ENCODE measurements at places on chromosomes 7 and 10.

GRCh38 chr7:159200421-159200820 is 55.8 kb upstream of the VIPR2 start:
- DNase-seq = no peak

- no peak for DNase-seq
These were observed 58.9 kb upstream of the ADO start for GRCh38 chr10:62745581-62745980.

- no peak for DNase-seq
These were observed 40.9 kb downstream of the DLD start for GRCh38 chr7:107931740-107932515.

GRCh38 chr7:38685851-38686250 is 54.7 kb upstream of the AMPH start:
- no peak for DNase-seq

DNA sequence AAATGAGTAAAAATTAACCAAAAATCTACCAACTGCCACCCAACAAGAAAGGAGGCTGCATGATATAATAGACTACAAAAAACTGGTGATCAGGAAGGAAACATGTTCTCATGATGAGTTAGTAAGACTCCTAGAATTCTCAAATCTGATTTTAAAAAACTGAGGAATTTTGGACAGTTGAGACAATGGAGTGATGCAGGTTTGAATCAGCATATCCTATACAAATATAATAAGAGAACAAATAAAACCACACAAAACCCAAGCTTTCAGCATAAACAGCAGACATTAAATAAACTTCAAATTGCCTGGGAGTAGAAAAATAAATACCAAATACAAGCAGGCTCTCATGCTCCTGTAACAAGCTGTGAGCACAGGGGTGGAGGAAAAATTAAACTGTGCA is 57.8 kb downstream of the SLC25A40 start:
- DNase-seq = no peak

GRCh38 chr7:43528576-43529354 is 54.1 kb upstream of the STK17A start:
- no peak for DNase-seq

- DNase-seq = no peak
These were observed 90.3 kb upstream of the DLX6 start for GRCh38 chr7:96915029-96915428.

DNA sequence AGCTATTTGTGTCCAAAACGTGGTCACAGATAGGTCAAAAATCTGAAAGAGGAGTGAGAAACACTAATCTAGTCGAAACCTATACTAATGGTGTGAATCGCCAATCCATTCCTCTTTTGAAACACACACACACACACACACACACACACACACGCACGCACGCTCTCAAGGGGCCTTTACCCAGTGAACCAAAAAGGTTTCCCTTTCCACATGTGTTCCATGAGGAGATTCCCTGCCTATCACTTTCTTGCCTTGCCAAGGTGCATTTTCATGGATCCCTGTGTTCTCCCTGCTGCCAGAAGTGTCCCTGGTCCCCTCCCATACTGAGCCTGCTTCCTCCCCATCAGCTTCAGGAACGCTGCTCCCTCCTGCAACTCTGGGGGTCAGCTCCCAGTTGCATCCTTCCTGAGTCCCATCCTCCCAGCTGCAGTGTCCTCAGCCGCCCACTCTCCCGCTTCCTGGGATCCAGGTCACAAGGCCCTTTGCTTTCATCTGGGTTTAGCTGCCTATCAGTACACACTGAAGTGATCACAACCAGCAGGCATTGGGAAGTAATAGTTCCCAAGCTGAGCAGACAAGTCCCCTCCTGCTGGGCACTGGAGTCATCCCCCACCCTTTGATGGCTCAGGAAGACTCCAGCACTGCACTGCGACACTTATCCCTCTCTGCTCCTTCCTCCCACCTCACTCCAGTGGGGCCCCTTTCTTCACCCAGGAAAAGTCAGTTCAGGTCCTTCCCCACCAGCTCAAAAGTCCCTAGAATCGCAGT is 49.2 kb upstream of the KCNMA1 start:
- no peak for DNase-seq

DNA sequence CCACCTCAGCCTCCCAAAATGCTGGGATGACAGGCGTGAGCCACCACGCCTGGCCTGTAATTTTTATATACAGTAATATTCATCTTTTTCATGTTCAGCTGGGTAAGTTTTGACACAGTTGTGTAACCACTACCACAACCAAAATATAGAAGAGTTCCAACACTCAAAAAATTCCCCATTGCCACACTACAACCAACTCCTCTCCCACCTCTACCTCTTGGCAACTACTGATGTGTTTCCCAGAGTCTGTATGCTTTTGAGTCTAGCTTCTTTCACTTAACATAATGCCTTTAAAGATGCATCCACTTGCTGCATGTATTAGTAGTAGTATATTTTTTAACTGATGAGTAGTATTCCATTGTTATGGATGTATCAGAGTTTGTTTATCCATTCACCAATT is 90.7 kb downstream of the SRPK2 start:
- DNase-seq = peak; percentile 30

DNA sequence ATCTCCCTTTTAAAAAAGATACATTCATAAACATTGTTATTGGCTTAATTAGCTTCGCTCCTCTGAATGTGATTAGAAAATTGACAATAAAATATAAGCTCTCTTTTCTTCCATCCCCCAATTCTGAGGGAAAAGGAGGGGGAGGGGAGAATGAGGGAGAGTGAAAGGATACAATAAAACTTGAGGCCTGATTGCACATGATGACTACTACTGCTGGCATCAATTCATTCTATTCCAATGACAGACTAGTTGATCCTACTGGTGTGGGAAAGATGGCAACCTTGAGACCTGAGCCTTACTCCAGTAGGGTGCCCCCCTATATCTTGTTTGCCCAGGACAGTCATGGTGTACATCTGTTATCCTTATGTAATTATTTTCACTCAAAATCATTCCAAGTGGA is 4.5 kb upstream of the IQUB start:
- no peak for DNase-seq

GRCh38 chr7:11548532-11548931 is 283.5 kb downstream of the THSD7A start:
- DNase-seq = no peak

DNA sequence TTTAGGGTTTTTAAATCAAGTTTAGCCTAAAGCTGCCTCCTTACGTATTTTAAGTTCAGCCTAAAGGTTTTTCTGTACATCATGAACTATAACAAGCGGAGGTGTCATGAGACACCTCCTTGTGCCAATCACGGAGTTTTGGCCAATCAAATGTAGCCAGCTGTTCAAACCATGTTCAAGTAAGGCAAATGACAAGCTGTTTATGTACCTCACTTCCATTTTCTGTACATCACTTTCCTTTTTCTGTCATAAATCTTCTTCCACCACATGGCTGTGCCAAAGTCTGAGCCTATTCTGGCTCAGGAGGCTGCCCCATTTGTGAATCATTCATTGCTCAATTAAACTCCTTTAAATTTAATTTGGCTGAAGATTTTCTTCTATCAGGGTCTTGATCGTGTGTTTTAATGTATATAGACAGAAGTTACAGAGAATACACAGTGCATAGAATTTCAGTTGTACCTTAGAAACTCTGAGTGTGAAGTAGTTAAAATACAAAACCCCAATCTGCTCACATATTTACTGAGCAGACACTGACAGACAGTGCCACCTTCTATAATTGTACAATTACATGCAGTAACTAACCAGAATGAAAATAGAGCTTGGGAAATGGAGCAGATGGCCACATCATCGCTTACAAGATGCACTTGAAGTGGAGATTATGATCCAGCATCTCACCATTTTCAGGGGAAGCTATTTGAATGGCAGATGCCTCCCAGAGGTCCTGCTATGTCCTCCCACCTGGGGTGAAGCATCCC is 76.9 kb upstream of the LANCL2 start:
- no peak for DNase-seq

DNA sequence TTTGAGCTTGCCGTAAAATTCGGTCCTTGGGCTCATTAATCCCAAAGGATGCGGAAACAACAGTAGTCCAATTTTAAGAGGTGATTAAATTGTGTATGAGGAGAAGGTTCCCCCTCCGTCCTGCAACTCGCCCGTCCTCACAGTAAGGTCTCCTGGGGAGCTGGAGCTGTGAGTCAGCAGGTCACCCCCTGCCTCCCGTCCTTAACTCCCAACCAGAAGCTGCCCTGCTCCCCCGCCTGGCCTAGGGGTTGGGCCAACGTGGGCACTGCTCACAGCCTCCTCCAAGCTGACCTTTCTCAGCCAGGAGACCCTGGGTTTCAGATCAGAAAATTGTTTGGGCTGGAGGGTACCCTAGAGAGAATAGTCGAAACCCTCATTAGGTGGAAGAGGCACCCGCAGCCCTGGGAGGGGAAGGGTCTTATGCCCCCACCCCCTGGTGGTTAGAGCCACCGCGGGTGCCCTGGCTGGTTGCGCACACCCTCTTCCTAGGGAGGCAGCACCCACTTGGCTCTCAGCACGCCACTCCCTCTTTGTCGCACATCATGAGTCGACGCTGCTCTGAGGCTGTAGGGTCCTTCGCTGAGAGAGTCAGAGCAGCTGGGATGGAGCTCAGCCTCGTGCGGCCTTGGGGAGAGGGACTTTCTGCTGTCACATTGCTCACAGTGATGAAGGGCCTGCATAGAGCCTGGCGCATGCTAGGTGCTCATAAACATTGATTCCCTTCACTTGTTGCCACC is 131.2 kb downstream of the TACC2 start:
- no peak for DNase-seq

- no peak for DNase-seq
These were observed 43.3 kb downstream of the DOCK1 start for GRCh38 chr10:126948355-126949160.

- no peak for DNase-seq
These were observed 224.8 kb downstream of the RPS24 start for GRCh38 chr10:78258323-78259030.

DNA sequence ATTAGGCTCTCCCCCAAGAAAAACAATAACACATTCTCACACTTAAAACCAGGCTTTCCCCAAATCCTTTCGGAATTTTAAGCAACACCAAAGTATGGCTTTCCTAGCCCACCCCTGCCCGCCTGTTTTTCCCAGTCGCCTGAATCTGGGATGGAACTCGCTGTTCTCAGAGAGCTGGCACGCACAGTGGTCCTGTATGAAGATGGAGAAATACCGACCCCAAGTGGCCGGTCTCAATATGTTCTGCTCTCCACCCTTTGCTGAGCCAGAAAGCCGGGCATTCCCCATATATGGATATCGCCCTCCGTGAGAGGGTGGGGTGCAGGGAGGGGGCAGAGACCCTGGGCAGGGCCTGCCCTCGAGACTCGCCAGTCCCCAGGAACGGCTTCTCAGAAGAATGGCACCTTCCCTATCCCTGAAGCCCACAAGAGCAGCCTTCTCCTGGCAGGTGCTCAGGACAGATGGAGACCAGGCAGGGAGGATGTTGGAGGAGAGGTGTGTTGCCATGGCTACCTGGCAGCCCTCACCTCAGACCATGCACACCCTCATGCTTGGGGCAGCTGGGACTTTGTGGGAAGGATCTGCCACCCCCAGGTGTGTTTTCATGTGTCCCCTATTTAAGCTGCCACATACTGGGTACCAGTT is 3.4 kb downstream of the TACR2 start:
- DNase-seq = peak; percentile 57

- DNase-seq = no peak
These were observed 34.1 kb upstream of the NUB1 start for GRCh38 chr7:151307536-151307935.

GRCh38 chr10:80164596-80164995 is 32.1 kb downstream of the PLAC9 start:
- no peak for DNase-seq

DNA sequence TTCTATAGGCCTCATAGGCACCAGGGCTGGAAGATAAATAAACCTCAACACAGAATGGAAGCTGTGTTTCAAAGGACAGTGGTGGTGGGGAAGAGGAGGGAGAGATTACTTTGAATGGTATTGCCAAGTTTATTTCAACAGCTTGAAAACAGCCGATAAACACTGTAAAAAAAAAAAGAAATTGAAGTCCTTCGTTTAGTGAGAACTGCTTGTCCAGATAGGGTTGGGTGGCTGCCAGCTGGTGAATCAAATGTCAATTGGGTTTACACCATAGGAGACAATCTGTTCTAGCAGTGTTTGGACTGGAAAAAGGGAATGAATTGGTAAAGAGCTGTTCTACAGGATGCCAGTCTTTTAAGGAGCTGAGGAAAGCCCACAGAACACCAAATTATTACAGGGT is 254.8 kb downstream of the PHF14 start:
- DNase-seq = no peak

DNA sequence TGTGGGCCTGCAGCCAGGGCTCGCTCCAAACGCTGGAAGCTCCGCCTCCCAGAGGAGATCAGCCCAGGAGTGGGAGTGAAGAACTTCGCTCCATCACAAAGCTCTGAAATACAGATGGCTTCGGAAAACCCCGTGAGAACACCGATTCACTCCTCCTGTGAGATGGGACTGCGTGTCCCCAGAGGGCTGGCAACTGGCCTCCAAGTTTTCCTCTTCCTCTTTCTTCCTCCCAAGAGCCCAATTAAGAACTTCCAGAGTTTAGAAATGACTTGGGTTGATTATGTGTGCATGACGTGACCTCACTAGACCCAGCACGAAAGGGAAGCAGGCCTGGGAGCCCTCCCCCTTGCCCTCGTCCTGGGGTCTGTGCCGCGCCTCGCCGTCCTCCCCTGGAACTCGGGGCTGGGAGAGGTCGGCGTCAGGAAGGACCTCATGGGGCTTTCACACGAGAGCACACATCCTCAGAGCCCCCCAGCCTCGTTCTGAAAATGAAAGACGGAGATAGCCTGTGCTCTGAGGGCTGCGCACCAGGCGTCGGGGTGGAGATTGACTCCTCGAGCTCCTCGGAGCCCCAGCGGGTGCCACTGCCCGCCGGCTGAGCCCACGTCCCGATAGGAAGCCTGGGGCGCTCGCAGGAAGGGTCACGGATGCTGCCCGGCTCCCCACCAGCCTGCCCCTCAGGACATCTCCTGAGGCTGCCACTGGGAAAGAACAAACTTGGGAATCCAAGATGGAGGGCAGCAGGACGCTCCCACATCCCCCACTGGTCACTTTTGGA is 37.8 kb downstream of the PTPRN2 start:
- no peak for DNase-seq

GRCh38 chr7:80900583-80901576 is 18.0 kb downstream of the SEMA3C start:
- DNase-seq = no peak

- DNase-seq = no peak
These were observed 498 bp upstream of the CALHM2 start for GRCh38 chr10:103452506-103453230.

DNA sequence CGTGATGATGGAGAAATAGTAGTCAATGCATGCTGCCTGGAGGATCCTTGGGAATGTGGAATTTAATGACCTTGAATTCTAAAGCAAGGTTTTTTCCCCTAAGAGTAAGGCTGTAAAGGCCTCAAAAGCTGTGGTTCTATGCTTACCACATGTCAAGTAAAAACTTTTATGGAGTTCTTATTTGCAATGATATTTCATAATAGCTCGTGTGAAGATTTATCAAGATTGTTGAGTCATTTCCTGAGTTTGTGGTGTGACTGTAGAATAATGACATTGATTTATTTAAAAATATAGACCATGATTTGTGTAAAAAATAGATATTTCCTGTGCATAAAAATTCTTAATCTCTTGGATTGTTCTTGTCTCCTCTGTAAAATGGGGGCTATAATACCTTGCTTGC is 67.5 kb upstream of the SORCS1 start:
- DNase-seq = no peak

- DNase-seq = no peak
These were observed 174.6 kb downstream of the CCDC71L start for GRCh38 chr7:106486331-106486730.
